ENCODE measurements at places on chromosomes 6 and 20. TPM values are rescaled to one million over a fixed set of nuclear protein-coding genes. Genes with fewer than 3 reads are reported as not detected.

The HLA-DQA2 gene
- total RNA-seq: not detected

The NCOA3 gene
- 17.0 TPM for total RNA-seq

The ULBP3 gene
- 0.38 TPM for total RNA-seq

The BFSP1 gene
- 0.40 TPM for total RNA-seq

The OTOR gene
- not detected for total RNA-seq

The GNAS-AS1 gene
- total RNA-seq: 1.3 TPM

The PLG gene
- total RNA-seq: 0.69 TPM

The VSX1 gene
- total RNA-seq: not detected

The C6orf141 gene
- not detected for total RNA-seq
